ENCODE measurements at places on chromosomes 7 and 10. TPM values are rescaled to one million over a fixed set of nuclear protein-coding genes. Genes with fewer than 3 reads are reported as not detected.

CFAP58 gene
- 0.09 TPM for total RNA-seq

KNDC1 gene
- total RNA-seq, result 8.0 TPM

DNA sequence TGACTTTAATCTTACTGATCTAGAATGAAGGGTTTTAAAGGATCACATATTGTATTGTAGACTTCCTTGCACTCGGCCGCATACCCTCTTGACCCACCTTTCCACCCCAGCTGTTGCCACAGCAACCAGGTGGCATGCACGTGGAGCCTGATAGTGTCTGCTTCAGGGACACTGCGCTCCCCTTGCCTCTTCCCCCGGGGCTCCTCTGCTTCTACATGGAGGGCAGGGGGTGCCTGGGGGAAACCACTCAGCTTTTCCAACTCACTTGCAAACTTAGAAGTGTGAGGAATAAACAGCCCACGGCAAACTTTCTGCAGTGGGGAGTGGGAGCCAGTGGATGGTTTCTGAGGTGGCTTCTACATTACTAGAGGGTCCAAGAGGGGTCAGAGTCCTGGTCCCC lies 458.6 kb downstream of the PLXNA4 start:
- DNase-seq, result no peak

- no peak for DNase-seq
Measured at GRCh38 chr7:124428781-124429180, 336.8 kb downstream of the GPR37 start.

DNA sequence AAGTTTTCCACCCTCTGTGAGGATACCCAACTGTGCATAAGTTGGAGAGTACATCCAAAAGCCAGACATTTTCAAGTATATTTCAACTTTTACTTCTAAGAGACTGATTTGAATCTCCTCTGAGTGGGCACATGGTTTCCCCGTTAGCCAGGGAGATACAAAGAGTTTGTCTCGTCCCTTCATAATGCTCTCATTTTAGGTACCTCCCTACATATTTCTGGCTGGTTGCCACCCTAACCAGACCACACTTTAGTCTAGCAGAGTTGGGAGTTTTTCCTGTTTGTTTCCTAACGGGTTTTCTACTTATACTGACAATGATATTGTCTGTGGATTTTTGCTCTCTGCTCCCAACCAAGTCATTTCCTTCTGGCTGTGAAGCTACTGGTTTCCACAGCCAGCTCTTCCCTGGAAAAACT lies 180.3 kb downstream of the CCDC71L start:
- DNase-seq, result no peak

GRCh38 chr7:50685135-50686065 lies 97.3 kb downstream of the GRB10 start:
- DNase-seq, result no peak

- DNase-seq, result no peak
Measured at GRCh38 chr10:6018422-6018821, 41.1 kb upstream of the IL15RA start.

LYZL2 gene
- total RNA-seq, result not detected

GPR15LG gene
- total RNA-seq, result not detected

- DNase-seq, result no peak
Measured at GRCh38 chr7:92158660-92159575, 20.0 kb downstream of the LRRD1 start.

TLX1 gene
- total RNA-seq, result 0.79 TPM

SKIDA1 gene
- total RNA-seq, result 2.3 TPM

DNA sequence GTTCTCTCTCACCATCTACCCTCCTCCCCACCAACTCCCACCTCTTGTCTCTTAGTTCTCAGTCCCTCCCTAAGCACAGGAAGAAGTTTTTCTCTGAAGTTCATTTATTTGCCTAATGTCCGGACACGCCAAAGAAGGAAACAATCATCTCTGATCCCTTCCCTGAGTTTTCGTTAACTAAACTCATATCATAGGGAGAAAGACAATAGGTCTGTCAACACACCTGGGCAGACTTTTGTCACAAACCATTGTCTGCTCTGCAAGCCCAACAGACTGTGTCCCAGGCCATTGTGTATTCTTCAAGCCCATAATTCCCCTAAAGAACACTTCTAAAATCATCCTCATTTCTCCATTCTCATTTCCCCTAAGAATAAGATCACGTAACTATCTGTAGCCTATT lies 691.0 kb upstream of the MBL2 start:
- no peak for DNase-seq

TRPV6 gene
- 1.5 TPM for total RNA-seq

GRCh38 chr7:127674361-127674760 lies 22.4 kb downstream of the SND1 start:
- no peak for DNase-seq

Data from liver (tissue), 10 donors.